ENCODE measurements at places on chromosomes 5 and 9. TPM values are rescaled to one million over a fixed set of nuclear protein-coding genes. Genes with fewer than 3 reads are reported as not detected.

- DNase-seq: no peak
Measured at GRCh38 chr9:5470122-5470521, 19.8 kb downstream of the CD274 start.

- no peak for DNase-seq
Measured at GRCh38 chr5:9653811-9654210, 23.7 kb upstream of the TAS2R1 start.

GRCh38 chr5:80468131-80468530 lies 19.8 kb upstream of the FAM151B start:
- no peak for DNase-seq

Gene GPX3
- not detected for total RNA-seq

GRCh38 chr9:122336189-122336588 lies 34.6 kb upstream of the PTGS1 start:
- peak; percentile 8 for DNase-seq

Gene FOXE1
- total RNA-seq: not detected

GRCh38 chr5:117425163-117425562 lies 850.5 kb upstream of the SEMA6A start:
- DNase-seq: no peak
